ENCODE measurements at places on chromosomes 2 and 18.

DNA sequence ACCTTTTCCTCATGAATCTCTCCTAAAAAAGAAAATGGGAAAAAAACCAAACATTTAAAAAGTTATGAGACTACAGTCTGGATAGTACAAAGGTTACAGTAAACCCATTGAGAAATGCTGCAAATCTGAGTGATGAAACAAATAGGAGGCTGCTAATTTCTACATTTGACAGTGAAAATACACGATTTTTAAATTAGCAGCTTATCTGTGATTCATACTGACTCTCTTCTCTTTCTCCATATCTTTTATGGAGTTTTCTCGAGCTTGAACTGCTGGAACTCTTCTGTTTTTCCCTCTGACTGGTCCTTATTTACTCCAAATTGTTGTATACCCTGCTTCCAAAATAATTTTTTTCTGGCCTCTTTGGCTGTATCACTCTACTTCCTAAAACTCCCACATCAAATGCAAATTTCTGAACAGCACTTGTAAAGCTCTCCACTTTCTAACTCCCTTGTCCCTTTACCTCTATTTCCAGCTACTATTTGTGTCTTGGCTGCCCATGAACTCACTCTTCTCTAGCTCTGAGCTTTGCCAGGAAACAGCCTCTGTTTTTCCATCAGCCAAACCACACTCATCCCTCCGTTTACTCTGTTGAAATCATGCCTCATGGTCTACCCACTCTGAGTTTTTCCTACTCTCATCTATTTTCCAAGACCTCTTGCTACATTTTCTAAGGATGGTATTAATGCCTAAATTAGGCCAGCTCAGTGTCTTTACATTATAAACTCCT is 73.7 kb downstream of the RBMS1 start:
- DNase-seq: no peak

DNA sequence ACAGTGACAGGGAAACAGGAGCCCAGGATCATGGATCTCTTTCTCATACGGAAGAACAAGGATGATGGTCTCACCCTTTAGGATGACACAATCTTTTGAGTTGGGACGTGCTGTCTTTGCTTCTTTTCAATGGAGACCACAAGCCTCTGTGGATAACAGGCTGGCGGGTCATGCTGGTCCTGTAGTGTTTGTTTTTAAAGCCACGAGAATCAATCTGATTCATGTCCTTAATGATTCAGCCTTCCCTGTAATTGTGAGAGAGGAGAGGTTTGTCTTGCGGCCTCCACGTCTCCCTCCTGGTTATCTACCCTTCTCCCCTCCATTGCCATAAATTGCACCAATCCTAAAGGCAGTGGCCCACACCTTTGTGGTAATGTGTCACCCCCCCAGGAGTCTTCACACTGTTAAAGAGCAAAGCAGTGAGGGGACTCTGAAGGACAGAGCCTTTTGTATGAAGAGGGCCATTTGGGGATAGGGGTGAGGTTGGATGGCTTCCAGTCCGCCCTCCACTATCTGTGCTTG is 87.7 kb upstream of the TGFA start:
- no peak for DNase-seq

- DNase-seq: no peak
Measured at GRCh38 chr2:74887960-74888700, 54.2 kb downstream of the HK2 start.

- no peak for DNase-seq
Measured at GRCh38 chr2:169265591-169265990, 96.7 kb downstream of the LRP2 start.

- DNase-seq: no peak
Measured at GRCh38 chr18:51236225-51236624, 38.7 kb upstream of the MEX3C start.

GRCh38 chr18:2325933-2326332 is 245.4 kb downstream of the METTL4 start:
- DNase-seq: no peak

- DNase-seq: no peak
Measured at GRCh38 chr2:7045601-7046590, 128.7 kb downstream of the RNF144A start.

Measured in natural killer cell treated with Interleukin-12 subunit alpha and Interleukin-12 subunit beta and Interleukin-15 and Interleukin-18, amount 100 ng/mL, for 72 hours (primary cell).